Esophagus squamous epithelium (tissue), 5 donors: ENCODE measurements at places on chromosomes 16 and 17.

DNA sequence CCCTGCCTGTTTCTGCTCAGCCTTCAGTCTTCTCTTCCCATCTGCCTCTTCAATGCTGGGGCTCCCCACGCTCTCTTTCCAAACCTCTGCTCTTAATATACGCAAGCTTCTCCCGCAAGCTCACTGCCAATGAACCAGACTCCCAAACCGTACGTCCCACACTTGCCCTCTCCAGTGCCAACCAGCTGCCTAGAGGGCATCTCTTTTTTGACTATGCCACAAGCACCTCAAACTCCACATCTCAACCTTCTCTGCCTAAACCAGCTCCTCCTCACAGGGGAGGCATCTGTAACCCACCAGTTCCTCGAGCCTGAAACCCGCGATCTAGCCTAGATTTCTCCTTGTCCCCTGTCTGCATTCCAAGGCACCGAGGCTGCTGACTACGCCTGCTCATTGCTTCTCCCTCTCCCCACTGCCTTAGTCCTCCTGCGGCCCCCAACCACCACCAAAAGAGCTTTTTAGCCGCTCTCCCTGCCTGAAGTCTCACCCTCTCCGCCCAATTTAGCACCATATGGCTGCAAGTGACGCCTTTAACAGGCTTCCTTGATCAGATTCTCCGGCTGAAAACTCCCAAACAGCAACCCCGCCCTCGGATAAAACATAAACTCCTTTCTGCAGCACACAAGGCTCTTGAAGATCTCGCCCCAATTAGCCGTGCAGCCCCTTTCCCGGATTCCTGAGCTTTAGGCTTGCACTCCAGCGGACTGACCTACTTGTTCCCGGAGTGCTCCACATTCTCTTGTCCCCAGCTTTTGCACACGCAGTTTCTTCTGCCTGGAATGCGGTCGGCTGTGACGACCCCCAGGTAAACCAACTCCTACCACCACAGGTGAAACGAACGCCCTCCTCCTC lies 1.5 kb downstream of the GGA2 start:
- no peak for DNase-seq

DNA sequence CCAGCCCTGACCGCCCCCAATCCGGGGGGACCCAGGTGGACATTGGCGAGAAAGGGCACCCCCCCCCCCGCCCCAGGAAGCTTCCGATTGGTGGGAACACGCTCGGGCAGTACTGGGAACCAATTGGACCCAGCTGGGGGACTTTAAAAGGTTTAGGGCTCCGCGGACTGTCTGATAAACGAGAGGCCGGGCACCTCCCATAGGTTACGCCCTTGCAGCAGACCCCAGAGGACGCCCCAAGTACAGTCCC lies 245 bp downstream of the TMEM256 start:
- no peak for DNase-seq

DNA sequence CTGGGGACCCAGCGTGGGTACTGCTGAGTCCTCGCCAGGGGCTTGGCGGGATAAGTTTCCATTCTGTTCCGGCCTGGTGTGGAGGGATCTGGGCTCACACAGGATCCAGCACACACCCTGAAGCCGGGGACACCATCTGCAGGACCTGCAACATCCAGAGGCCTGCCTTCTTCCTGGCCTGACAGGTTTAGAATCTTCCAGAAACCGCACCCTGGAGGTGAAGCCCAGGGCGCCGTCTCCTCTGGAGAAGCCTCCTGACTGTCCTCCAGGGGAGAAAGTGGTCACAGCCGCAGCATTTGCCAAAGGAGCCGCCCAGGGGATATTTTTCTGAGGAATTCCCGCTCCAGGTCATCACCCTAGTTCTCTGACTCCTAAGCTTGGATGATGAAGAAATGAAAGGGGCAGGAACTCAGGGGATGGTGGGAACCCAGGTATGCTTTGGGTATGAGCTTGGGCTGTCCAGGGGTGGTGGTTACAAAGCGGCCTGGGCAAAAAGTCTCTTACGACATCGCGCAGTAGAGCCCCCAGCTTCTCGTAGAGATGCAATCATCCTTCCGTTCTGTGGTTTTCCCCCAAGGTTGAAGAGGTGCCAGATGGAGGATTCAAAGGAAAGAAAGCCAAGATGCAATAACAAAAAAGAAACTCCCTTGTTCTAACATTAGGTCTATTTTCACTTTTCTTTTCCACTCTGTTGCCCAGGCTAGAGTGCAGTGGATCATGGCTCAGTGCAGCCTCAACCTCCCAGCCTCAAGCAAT lies 9.1 kb upstream of the CRISPLD2 start:
- DNase-seq, result no peak

GRCh38 chr16:4689091-4689671 lies 4.2 kb upstream of the NUDT16L1 start:
- no peak for DNase-seq

- no peak for DNase-seq
These were observed 10.9 kb upstream of the SP2 start for GRCh38 chr17:47884905-47885730.

GRCh38 chr17:80949451-80950421 lies 41.9 kb upstream of the CHMP6 start:
- no peak for DNase-seq

GRCh38 chr17:81841866-81842265 lies 7.0 kb upstream of the PPP1R27 start:
- DNase-seq, result no peak

GRCh38 chr17:35254107-35254773 lies 11.4 kb downstream of the SLFN5 start:
- DNase-seq, result no peak

- no peak for DNase-seq
These were observed 251.6 kb downstream of the KCNJ2 start for GRCh38 chr17:70420861-70421445.

DNA sequence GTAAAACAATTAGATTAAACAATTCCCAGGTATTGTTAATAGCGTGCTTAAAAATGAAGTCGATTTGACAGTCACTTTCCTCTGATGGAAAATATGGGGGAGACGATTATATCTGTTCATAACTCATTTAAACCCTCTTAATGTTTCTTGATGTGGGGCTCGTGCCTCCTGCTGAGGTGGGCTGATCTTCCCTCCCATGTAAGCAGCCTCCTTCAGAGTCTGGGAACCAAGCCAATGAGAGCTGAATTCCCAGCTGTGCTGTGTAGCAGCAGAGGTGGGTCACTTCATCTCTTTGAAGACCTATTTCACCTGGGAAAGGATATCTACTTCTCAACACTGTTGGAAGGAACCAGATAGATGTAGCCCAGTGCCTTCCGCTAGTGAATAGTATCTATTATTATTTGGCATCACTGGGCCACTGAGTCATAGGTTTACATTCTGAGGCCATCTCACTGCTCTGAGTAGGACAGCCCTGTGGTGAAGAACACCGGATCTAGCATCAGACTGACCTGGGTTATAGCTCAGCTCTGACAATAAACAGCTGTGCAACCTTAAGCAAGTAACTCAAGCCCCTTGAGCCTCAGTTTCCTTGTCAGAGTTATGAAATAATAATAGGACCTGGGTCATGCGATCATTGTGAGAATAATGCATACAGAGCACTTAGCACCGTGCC lies 85.3 kb upstream of the C16orf82 start:
- no peak for DNase-seq

- DNase-seq, result no peak
These were observed 50.8 kb upstream of the SMIM36 start for GRCh38 chr17:55561973-55562495.

DNA sequence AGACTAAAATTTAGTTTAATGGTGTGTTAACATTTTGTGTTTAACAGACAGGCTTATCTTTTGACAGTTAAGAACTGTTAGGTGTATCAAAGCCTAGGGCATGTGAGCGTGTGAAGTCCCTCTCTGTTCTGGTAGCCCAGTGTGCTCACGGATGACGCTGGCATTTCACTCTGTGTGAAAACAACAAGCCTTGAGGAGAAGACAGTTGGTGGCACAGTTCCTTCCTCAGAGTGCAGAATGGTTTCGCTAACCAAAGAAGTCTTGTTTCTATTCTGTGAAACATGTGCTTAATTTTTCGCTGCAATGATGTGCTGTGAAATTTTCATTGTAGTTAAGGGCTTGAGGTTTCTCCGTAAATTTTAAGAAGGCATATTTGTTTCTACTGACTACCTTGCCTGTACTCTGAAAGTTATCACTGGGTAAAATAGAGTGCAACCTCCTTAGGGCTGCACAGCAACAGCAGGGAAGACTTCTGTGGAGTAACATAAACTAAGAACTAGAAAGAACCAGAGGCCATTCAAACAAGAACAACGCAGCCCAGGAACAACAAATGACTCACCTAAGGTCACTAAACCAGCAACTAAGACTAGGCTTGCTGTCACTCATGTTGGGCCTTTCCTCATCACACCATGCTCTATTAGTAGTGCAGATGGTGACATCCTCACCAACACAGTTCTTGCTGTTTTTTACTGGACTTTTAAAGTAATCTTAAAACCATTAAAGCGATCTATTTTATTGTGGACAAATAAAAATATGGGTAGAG lies 33.4 kb downstream of the BRD7 start:
- DNase-seq, result no peak

- no peak for DNase-seq
These were observed 14.1 kb upstream of the HOXB9 start for GRCh38 chr17:48639982-48640857.

DNA sequence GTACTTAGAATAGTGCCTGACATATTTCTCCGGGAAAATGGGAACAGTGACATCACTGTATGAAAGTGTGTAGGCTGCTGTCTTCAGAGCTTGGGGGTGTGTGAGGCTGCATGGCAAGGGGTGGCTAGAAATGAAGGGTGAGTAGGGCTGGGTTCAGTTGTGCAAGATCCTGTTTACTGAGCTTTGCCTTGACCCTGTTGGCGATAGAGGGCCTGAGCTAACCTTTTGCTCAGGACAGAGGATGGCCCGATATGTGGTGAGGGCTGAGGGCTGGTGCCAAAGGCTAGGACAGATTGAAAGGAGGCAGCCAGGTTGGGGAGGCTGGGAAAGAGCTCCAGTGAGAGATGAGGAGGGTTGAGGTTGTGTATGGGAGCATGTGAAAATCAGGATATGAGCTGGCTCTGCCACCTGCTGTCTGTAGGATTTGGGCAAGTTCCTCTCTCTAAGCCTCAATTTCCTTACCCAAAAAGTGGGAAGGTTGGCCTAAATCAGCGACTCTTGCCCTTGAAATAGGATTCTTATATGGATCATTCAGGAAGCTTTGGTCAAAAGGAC lies 6.0 kb upstream of the CCL1 start:
- no peak for DNase-seq

DNA sequence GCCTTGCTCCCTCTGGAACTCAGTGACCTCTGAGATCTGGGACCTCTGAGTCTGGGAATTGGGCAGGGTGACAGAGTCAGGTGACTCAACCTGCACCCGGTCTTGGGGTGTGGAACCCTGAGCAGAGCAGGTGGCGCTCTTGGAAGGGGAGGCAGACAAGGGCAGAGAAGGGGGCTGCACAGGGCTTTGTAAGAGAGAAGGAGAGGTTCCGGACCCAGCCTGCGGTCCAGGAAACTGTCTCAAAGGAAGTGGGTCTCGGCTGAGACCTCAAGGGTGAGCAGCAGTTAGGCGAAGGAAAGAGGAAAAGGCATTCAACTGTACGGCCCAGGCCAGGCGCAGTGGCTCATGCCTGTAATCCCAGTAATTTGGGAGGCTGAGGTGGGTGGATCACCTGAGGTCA lies 10.0 kb upstream of the RIPOR1 start:
- no peak for DNase-seq

DNA sequence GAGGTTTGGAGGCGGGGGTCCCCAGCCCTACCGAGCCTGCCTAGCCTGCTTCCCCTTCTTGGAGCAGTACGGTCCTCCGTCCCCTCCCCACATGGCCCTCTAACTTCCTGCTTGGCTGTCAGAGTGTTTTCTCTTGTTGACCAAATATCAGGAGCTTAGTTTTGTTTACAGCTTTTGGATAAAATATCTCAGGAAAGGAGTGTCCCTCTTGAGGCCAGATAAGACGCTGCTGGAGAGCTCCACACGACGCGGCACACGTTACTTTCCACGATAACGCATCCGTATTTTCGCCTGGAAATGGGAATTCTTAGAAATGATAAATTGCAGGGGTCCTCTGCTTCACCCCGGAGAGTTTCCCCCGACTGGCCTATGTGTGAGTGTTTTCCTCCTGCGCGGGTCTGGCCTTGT lies 182.9 kb downstream of the MAF start:
- DNase-seq, result no peak

DNA sequence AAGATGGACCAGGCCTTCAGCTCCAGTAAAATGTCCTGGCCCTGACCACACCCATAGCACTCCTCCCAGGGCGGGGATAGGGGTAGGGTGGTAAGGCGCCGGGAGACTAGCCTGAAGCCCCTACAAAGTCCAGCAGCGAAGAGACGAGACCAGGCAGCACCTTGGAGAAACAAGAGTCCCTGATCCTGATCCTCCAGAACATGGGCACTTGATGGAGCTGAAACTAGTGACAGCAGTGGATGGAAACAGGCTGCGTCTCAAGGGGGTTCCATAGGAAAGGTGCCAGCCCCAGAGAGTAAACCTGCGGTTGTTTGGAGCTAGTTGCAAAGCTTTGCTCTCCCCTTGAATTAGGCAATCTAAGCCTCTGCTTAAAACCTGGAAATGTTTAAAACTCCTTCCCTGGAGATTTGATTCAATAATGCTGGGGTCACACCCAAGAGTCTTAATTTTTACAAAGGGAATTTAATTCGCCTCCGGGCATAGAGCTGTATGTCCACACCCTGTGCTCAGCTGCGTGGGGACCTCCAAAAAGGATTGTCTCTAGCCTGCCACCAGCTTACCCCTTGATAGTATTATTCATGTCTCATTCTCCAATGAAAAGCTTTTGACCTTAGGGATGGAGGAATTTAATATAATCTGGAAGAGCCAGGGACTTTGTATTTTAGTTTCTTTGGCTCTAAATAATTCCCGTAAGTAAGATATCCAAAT lies 258.6 kb downstream of the PMP22 start:
- no peak for DNase-seq

DNA sequence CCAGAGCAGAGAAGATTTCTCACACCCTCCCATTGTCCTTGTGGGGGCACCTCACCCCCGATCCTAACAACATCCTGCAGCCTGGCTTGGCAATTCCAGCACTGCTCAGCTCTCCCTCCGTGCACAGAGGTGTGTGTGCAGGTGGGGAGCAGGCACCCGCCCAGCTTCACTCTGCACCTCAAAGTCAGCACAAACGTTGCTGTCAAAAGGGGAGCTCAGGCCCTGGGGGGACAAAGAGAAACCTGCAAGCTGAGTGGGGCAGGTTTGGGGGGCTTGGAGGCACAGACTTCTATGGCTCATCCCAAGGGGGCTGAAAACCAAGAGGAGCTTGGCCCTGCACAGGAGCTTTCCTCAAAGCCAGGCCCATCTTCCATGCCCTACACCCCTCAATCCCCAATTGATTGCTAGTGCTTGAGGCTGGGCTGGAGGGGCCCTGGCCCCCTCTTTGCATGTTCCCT lies 231.9 kb upstream of the TNRC6C start:
- no peak for DNase-seq

GRCh38 chr16:86906623-86907022 lies 328.3 kb downstream of the FOXL1 start:
- no peak for DNase-seq

DNA sequence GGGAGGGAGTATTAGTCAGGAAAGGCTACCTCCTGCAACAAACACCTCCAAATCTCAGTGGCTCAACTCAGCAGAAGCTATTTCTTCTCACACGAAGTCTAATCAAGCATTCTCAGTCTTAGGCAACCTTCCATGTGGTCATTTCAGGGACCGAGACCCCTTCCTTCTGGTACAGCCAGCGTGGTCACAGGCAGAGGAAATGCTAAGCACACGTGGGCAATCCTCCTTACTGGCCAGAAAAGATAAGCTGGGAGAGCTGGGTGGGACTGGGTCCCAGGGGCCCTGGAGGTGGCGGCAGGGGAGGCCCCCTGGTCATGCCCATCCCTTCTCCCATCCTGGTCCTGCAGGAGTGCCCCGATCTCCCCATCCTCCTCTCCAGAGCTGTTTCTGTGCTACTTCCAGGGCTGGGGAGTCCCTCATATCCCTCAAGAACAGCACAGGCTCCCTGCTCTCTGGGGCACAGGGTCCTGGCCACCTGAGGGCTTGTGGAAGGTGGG lies 5.7 kb upstream of the CX3CL1 start:
- no peak for DNase-seq
